ENCODE measurements at places on chromosomes 3 and 15.

DNA sequence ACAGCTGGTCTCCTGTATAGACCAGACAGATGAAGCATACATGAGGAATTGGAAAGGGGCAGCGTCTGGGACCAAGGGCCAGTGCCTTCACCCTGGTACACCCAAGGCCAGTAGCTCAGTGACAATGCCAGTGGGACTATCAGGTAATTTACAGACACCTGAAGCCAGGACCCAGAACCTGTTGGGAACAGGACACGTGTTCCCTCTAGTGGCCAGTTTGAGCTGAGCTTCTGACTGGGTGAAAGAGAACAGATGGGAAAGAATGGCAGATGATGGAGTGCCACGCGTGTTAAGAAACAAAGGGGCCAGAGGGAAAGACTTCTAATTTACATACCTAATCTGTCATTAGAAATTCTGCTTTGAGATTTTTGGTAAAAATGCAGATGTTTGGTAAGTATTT is 5.1 kb upstream of the SLC25A38 start:
- peak; percentile 49 for DNase-seq

- DNase-seq = no peak
Measured at GRCh38 chr3:88058306-88058580, 562 bp downstream of the CGGBP1 start.

GRCh38 chr3:58104712-58105111 is 96.5 kb downstream of the FLNB start:
- DNase-seq = no peak

- no peak for DNase-seq
Measured at GRCh38 chr3:158509891-158510290, 61.1 kb upstream of the MLF1 start.

DNA sequence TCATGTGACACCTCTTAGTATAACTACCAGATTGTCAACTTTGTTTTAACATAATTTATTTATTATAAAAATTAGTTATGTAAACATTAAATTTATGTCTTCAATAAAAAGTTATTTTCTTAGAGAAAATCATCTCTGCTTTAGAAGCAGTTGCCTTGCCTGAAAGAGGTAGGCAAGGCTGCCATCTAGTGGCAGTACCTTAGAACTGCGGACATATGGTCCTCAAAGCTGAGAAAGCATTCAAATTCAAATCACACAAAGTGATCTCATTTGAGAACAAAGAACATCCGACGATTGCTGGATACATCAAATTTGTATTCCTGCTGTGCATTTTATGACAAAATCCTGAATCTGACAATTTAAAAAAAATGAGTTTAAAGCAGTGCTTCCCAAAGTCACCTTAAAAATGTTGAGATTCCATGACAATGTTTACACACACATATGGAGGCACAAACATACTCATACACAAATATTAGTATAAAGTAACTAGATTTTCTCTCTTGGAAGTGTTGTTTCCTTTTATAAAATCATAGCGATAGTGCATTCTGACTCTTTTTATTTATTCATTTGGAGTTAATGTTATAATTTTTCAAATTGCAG is 617.4 kb downstream of the CADM2 start:
- DNase-seq = peak; percentile 16

GRCh38 chr3:182906036-182906435 is 74.3 kb downstream of the DCUN1D1 start:
- no peak for DNase-seq

GRCh38 chr15:60960517-60960916 is 268.6 kb downstream of the RORA start:
- DNase-seq = no peak

GRCh38 chr15:45457220-45457619 is 65.3 kb downstream of the SLC30A4 start:
- DNase-seq = no peak

DNA sequence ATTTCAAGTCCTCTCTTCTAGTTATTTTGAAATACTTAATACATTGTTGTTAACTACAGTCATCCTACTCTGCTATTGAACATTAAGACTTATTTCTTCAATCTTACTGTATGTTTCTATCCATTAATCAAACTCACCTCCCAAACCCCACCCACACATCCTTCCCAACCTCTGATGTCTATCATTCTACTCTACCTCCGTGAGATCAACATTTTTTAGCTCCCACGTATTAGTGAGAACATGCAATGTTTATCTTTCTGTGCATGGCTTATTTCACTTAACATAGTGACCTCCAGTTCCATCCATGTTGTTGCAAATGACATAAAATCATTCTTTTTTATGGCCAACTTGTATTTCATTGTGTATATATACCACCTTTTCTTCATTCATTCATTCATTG is 236.6 kb upstream of the CTNNB1 start:
- DNase-seq = no peak

- DNase-seq = no peak
Measured at GRCh38 chr3:133872161-133872560, 23.5 kb downstream of the RAB6B start.

DNA sequence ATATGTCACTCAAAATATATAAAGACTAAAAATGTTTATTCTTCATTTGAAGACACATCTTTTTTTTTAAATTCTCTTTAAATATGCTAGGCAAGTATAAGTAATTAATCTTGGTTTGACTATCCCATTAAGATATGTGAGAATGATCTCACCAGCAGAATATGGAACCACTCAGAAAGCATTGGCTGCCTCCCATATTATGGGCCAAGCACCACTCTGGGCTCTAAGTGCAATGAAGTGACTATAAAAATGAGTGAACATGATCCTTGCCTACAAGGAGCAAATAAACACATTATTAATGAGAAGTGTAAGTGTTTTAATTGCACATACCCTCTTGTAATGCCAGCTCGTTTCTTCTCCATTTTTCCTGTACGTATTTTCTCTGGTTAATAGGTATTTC is 328.5 kb downstream of the NAALADL2 start:
- no peak for DNase-seq

- no peak for DNase-seq
Measured at GRCh38 chr15:99123713-99124451, 19.0 kb downstream of the SYNM start.

DNA sequence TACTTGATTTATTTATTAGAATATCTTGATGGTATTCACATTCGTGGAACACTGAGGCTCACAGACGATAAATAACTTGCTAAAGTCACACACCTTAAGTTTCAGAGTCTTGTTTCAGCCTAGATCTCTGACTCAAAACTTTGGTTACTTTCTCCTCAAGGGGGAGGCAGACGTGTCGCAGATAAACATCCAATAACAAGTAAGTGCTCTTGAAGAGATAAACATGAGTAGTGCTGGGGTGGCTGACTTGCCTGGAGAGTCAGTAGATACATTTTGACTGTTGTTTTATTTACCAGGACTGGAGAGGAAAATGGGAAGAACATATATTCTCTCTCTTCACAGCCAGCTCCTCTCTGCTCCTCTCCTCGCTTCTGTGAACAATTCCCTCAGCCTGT is 31.3 kb downstream of the FBXO45 start:
- no peak for DNase-seq

DNA sequence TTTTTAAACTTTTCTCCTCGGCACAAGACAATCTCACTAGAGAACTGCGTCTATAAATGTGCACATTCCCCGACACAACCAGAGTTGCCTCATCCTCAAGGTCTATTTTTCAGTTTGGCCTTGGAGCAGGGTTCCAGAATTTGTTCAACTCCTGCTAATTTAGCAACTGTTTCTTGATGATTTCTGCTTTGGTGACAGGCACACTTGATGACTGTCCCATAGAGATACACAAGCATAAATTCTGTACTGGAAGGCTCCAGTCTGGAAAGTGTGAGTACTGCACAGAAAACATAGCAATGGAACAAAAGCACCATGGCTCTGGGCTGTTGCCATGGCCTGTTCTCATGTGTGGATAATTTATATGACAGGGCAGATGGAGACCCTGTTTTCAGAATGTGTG is 379.6 kb upstream of the PDZRN3 start:
- DNase-seq = no peak

- no peak for DNase-seq
Measured at GRCh38 chr3:170368921-170369320, 11.4 kb downstream of the SKIL start.

GRCh38 chr15:51132384-51133139 is 37.9 kb upstream of the TNFAIP8L3 start:
- DNase-seq = no peak

- DNase-seq = no peak
Measured at GRCh38 chr3:175329373-175329772, 470.2 kb downstream of the NAALADL2 start.

GRCh38 chr15:76184650-76185035 is 124.9 kb downstream of the TMEM266 start:
- DNase-seq = no peak

GRCh38 chr3:157572559-157573270 is 69.5 kb upstream of the VEPH1 start:
- DNase-seq = no peak

DNA sequence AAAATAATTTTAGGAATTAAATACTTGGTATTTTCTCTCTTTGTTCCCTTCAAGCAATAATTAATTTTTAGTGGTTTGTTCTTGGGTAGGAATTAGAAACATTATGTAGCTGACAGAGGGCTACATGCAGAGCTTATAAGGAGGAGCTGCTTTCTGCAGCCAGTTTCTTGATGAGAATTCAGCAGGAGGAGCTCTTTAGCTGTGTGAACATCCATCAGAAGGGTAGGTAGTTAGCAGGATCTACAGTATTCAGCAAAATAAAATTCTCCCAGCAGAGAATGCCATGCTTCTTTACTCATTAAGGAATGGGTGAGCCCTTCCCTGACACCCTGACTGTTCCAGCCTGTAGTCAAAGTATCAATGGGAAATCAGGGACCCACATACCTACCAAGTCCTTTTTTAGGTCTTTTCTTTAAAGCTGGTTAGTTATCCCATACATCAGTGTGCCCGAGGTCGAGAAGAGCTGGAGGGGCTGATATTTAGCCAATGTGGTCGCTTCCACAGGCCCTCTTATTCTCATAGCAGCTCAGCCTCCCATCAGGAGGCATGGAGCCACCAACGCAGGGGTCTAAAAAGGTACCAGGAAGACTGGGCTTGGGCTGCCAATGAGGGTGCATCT is 54.0 kb downstream of the KCNAB1 start:
- DNase-seq = no peak

- DNase-seq = no peak
Measured at GRCh38 chr15:29890336-29891095, 68.2 kb upstream of the TJP1 start.

DNA sequence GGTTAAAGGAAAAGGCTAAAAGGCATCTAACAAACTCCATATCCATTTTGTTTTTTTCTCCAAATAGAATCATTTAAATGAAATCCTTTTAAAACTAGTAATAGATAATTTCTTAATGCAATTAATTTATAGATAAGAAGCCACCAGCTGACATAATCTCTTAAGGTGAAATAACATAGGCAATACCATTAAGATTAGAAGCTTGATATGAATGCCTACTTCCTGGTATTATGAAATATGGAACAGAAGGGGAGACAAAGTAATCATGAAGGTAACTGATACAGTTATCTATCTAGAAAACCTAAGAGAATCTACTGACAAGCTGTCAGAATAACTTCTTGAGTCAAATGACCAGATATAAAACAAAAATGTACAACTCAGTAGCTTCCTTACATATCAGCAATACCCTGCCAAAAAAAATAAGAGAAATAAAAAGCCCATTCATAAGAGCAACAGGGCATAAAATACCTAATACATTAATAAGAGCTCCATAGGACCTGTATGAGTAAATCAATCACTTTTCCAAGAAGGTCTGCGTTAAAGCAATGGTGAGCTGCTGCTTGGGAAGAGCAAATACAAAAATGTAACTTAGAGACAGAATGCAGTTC is 10.7 kb downstream of the EHD4 start:
- no peak for DNase-seq

DNA sequence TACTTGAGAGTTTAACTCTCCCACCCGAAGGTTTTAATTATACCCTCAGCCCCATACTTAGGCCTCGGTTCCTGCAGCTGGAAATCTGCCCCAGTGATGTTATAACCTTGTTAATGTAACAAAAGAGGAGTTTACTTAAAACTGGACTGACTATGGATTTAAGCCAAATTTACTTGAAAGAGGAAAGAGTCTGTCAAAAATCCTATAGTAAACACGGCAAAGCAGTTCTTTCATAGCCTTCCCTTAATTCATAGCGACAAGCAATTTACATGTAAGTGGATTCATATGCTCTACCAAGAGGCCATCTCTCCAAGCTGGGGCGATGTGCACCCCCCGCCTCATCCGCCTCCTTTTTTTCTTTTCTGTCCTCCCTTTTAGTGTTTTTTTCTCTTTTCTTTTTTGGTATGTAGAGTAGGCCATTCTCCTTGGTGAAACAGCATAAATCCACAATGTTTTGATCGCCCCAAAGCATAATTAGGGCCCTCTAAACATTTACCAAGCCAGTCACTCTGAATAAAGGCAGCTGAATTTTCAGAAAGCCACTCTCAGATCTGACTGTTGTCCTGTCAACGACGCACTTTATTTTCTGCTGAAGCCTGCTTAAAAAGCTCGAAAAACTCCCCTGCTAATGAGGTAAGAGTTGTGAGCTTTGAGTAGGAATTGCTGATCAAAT is 373.1 kb upstream of the WNT5A start:
- no peak for DNase-seq

GRCh38 chr3:42180901-42181300 is 85.1 kb downstream of the CCK start:
- no peak for DNase-seq

DNA sequence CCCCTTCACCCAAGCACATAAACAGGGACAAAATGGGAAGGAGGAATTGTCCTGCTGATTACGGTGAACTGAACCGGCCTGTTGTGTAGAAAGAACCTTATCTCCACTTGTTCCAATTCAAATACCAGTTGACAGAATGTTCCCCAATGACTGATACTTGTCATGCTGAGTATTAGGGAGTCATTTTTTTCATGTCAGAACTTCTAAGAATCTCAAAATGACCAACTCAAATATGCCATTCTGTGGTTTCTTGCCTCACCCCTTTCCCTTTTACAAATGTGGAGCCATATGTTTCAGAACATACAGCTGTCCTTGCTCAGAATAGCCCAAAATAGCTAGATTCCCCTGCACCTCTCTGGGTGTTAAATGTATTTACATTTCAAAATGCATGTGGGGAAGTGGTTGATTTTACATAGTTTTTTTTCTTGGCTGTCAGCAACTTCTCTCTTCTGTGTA is 405.9 kb upstream of the TBL1XR1 start:
- no peak for DNase-seq

GRCh38 chr15:60372227-60372626 is 25.6 kb downstream of the ANXA2 start:
- no peak for DNase-seq

- no peak for DNase-seq
Measured at GRCh38 chr3:186442162-186442561, 80.1 kb upstream of the DGKG start.

DNA sequence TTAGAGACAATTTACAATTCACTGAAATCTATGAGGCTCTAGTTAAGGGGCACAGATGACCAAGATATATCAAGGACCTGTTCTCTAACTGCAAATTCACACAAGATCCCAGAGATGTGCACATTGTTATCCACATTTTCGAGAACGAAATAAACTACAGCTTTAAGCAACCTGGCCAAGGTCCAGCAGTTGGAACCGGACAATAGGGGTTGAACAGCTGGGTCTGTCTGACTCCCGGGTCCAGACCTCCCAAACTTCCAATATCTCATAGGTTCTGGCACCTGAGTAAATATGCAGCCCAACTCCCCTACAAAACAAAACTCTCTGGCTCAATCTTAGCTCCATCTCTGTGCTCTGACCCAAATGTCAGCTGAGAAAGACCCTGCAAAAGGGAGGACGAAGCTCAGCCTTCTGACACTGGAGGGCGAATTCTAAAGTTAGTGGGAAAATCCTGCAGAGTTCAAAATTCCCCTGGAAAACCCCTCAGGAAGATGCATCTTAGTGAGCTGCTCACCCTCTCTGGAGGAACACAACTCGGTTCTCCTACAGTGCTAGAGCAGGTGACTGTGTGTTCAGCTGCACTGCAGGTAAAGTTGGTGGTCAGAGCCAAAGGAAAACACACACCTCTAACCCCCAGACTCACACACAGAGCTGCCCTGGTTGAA is 14.2 kb upstream of the SPATA12 start:
- no peak for DNase-seq

All from activated T-cell treated with anti-CD3 and anti-CD28 coated beads for 4 hours (primary cell).